Activated naive CD4-positive, alpha-beta T cell treated with anti-CD3 and anti-CD28 coated beads, Interleukin-2, amount 10 ng/mL, durations not matched to agents 5 hours and 36 hours (primary cell): ENCODE measurements at places on chromosomes 6 and 20. TPM values are rescaled to one million over a fixed set of nuclear protein-coding genes. Genes with fewer than 3 reads are reported as not detected.

The SCRT2 gene
- total RNA-seq, result not detected

The SPACA1 gene
- not detected for total RNA-seq

The FERMT1 gene
- not detected for total RNA-seq

The PROKR2 gene
- total RNA-seq, result not detected

The FAM83D gene
- 12.9 TPM for total RNA-seq

The OR2H1 gene
- total RNA-seq, result not detected

The HSPA12B gene
- not detected for total RNA-seq

The MYB gene
- total RNA-seq, result 6.4 TPM

The ENPP3 gene
- total RNA-seq, result not detected

The RNF182 gene
- total RNA-seq, result not detected

The C6orf15 gene
- total RNA-seq, result not detected

The TNXB gene
- 4.8 TPM for total RNA-seq

The SMLR1 gene
- total RNA-seq, result not detected

The GTPBP2 gene
- 82.4 TPM for total RNA-seq

The USP49 gene
- total RNA-seq, result 6.7 TPM

The LRP11 gene
- total RNA-seq, result 4.9 TPM

The PRSS16 gene
- 0.65 TPM for total RNA-seq

The VSTM2L gene
- not detected for total RNA-seq

The SLC2A10 gene
- not detected for total RNA-seq

The C20orf202 gene
- total RNA-seq, result not detected
